ENCODE measurements at places on chromosomes 5 and 9.

DNA sequence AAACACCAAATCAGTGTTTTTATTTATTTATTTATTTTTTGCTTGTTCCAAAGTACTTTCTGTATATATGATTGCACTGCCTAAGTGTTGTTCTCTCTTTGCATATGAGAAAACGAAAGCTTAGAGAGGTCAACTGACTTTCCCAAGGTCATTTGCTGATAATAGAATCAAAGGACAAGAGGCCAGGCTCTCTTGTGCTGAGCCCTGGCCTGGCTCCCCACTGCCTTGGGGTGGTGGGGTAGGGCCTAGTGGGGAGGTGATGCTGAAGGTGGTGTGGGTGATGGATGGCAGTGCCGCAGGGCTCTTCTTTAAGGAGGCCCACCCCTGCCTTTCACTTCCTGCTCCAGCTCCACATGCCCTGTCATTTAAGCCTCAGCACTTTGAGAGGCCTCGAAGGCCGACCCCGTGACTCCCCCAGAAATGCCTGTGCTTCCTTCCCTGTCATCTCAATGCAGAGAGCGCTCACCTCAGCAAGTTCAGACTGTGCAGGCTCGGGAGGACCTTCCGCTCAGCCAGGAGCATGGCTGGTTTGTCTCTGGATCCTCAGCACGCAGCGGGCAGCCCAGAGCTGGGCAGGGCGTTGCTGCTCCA, 59.5 kb downstream of the SMIM23 start:
- no peak for DNase-seq

GRCh38 chr5:117326997-117327396, 752.4 kb upstream of the SEMA6A start:
- DNase-seq: no peak

GRCh38 chr5:157177953-157178352, 2.7 kb upstream of the ITK start:
- no peak for DNase-seq

DNA sequence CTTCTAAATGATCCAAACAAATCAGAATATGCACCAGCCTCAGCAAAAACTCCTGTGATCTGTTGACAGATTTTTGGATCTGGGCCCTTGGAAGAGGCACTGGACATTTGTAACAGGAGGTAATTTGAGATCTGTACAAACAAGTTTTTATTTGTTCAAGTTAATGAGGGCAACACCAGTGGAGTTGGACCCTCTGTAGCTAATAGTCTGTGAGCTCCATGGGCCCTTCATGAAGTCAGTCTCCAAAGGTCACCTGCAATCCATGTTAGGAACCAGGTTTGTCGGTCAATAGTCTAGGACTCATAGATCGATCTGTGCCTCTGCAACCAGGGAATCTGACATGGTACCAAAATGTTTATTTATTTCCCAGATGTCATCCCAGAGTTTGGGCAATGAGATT, 40.9 kb downstream of the PAM start:
- peak; percentile 80 for DNase-seq

- no peak for DNase-seq
These were observed 289.7 kb downstream of the FBXL7 start for GRCh38 chr5:15789642-15790041.

- no peak for DNase-seq
These were observed 21.1 kb upstream of the EXOC3 start for GRCh38 chr5:421901-422300.

GRCh38 chr5:112366987-112367386, 52.1 kb downstream of the EPB41L4A start:
- DNase-seq: peak; percentile 12

DNA sequence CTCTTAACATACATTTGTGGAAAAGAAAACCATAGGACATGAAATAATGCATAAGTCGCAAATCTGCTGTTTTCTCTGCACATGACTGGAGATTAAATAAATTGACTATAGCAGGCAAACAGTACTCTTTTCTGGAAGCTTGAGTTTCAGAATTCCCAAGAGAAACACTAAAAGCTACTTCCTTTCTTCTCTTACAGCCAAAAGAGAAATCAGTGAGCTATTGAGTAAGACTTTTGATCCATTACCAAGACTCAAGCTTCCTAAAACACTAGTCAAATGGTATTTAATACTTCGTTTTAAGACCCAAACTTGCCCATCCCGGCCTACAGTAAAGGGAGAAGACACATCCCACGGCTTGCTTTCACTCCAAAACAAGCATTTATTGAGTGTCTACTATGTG, 335.8 kb upstream of the PUM3 start:
- DNase-seq: no peak

DNA sequence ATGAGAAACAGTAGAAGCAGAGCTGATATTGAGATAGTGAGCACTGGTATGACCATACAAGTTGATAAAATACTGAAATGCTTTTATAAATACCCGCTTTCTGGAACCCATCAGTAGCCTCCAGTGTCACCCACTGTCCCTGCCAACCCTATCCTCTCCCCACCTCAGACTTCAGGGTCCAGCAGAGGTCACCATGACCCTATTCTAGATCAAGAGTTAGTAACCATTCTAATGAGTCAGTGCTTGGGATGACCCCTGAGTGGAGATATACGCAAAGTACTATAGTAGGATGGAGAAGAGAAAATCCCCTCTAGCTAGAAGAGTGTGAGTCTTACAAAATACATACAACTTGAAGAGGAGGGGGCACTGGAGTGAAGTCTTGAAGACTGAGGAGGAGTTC, 297.9 kb upstream of the BRINP1 start:
- DNase-seq: no peak

- DNase-seq: no peak
These were observed 62.8 kb downstream of the DAB2IP start for GRCh38 chr9:121714075-121714705.

All from COR-L47 (cell line).